ENCODE measurements at places on chromosomes 2 and 18.

GRCh38 chr2:62410015-62410453 is 96.0 kb downstream of the TMEM17 start:
- DNase-seq, result no peak

GRCh38 chr2:239402666-239403065 is 1.8 kb upstream of the HDAC4 start:
- no peak for DNase-seq

GRCh38 chr18:76547296-76547695 is 52.3 kb upstream of the ZNF516 start:
- DNase-seq, result no peak

DNA sequence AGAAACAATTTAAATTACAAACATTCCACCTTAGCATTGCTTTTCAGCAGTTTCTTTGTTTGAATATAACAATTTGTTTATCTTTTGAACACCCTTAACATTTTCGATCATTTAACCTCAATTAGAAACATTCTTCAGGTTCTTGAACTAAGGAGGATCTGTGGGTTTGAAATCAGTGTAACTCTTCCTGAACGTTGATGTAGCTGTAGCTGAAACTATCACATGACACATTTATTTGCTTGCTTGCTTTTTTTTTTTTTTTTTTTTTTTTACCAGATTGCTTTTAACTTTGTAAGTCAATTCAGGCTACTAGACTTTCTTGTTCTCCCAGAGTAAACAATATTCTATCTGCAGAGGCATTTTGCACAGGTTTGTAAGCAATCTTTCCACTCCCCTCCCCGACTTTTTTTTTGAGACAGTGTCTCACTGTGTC is 47.6 kb downstream of the GPD2 start:
- no peak for DNase-seq

DNA sequence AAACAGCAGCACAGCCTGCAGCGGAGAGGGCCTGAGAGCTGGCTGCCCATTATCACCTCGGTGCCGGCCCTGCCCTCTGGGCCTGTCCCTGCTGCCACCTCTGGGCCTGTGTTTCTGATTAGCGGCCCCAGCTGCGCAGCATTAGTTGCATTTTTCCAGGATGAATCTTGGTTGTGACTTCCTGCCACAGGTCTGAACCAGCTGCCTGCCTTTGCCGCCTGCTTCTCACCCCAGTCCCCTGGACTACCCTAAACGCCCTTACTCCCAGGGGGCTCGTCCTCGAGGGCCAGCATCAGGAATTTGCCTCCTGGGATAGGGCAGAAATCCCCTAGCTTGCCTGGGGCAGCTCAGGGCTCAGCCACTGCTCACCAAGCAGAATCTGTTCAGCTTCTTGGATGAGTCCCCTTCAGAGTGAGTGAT is 342.8 kb downstream of the DYSF start:
- DNase-seq, result no peak

- no peak for DNase-seq
Observed at GRCh38 chr2:97664636-97664970, 759 bp upstream of the ACTR1B start.

GRCh38 chr18:55764386-55764785 is 176.4 kb upstream of the TCF4 start:
- DNase-seq, result no peak

DNA sequence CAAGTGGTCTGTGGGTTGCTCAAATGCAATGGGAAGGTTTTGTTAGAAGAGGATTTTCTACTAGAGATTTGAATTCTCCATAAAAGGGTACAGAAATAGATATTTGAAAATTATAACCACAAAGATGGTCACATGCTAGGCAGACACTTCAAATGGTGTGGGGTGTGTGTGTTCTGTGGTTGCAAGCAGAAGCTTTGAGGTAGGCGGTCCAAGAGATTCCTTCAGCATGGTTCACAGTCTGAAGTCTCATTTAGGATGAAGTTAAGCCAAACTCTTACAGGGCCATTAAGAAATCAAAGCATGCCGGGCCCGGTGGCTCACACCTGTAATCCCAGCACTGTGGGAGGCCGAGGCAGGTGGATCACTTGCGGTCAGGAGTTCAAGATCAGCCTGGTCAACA is 38.3 kb upstream of the RMDN2 start:
- DNase-seq, result no peak

- DNase-seq, result no peak
Observed at GRCh38 chr2:161158882-161159281, 1.3 kb upstream of the TANK start.

DNA sequence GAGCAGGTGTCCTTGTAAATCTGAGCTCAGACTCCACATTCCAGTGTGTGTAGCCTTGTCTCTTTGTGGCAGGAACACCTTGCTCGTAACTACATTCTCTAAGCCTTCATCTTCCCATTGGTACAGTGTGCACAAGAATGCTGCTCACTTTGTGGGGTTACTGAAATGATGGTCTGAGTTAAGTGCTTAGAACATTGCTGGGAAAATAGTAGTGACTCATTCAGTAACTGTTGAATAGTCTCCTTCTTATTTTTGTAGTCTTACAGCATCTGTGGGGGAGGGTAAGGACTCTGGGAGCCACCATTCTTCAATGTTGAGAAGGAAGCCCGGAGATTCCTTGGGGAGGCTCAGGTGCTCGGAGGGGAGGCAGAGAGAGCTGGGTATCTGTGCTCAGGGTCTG is 236.0 kb upstream of the HDAC4 start:
- no peak for DNase-seq

GRCh38 chr2:217790195-217790594 is 212.6 kb downstream of the TNS1 start:
- no peak for DNase-seq

DNA sequence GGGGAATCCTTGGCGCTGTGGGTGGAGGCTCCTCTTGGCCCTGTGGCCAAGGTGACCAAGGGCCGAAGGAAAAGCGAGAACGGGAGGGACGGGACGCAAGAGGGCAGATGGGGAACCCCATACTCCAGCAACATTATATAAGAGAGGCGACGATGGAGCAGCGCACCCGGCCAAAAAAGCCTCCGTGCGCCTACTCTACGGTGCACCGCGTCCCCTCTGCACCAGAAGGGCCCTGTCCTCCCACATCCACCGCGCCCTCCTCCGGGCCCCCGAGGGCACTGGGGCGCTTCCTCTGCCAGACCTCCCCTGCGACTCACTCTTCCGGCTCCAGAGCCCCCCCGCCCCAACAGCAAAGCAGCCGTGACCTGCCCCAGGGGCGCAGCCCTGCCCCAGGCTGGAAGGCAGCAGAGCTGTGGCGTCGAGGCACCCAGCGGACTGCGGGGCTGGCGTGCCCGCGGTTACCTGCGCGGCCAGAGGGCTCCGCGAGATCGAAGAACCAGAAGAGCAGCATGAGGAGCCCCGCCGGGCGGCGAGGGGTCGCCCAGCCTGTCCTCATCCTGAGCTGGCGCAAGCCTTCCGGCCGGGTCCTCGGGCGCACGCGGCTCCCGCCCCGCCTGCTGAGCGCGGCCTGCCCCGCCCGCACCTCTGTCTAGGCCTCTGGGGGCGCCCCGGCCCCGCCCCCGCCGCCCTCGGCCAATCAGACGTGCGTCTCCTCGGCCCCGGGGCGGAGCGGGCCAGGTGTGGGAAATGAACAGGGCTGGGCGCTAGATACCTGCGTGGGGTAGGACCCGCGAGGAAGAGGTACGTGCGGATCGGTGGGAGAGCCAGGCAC is 106.3 kb upstream of the CD302 start:
- no peak for DNase-seq

DNA sequence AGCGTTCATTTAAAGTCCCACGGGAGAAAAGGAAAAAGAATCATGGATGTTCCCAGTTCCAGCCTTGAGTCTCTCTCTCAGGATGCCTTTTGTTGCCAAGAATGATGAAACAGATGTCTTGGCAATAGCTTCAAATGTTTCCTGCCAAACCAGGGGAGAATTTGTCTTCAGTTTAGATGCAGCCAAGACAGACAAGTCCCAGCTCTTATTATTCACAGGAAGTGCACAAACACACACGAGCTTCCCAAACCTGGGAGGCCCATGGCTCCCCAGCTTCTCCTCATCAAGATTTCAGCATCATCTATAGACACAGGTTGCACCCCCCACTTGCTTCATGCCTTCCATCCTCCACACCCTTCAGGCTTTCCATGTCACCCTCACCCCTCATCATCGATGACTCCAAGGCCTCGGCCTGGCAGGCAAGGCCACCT is 45.9 kb downstream of the HS1BP3 start:
- DNase-seq, result no peak

- DNase-seq, result no peak
Observed at GRCh38 chr2:31920962-31921361, 89.8 kb downstream of the MEMO1 start.

DNA sequence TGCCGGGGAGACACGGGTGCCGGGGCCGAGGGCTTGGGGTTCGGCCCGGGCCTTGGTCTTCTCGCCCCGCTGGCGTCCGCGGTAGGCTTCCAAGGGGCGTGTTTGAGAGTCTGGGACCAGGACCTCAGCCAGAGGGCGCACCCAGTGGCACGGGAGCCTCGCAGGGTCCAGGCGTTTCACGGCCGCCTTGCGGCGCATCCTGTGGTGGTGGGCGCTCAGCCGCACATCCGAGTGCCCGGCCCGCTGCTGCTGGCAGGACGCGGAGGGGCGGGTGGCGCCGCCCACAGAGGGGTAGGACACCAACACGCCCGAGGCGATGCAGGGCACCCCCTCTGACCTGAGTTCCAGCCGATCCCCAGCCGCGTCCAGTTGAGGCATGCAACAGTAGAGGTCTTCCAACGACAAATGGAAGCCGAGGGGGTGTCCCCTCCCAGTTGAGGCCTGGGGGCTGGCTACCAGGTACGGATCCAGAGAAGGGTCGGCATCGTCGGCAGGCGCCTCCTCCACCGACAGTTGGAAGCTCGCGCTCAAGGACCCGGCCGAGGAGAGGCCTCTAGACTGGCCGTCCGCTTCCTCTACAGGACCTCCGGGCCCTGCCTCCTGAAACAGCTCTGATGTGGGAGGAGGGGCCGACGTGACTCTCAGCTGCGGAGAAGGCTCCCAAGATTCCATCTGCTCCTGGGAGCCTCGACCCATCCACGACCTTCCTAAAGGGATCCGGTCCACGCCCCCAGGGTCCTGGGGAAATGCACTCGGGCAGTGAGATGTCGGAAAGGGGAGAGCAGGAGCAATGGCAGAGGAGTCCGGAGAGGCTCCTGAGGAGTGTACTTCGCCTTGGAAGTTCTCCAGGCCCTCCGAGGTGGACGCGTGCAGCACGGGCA is 6.3 kb downstream of the C2orf81 start:
- DNase-seq, result no peak

DNA sequence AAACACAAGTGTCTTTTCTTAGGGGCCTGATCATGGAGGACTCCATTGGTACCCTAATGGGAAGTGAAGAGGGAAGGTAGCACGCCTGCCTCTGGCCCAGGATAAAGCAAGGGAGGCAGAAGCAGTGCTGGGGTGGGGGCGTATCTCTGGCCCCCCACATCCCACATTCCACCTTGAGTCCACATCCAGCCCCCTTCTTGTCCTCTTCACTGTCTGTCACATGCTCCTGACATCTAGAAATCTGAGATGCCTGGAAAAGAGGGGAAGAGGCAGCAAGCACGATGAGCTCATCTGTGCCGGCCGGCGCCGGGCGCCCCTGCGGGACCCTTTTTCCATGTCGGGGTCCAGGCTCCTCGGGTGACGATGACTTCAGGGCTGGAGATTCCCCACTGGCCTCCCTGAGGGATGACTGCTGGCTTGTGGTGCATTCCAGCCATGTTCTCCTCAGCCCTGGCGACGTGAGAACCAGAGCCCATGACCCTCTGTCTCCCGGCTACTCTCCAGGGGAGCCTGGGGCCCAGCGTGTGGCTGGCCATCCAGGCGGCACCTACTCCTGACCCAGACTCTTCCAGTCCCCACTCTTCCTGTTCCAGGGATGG is 277.5 kb downstream of the DYSF start:
- no peak for DNase-seq

Measured in neuronal stem cell (in vitro differentiated cells).